ENCODE measurements at places on chromosomes 12 and 14. TPM values are rescaled to one million over a fixed set of nuclear protein-coding genes. Genes with fewer than 3 reads are reported as not detected.

WNT1 gene
- total RNA-seq: not detected

ERG28 gene
- 15.6 TPM for total RNA-seq

DBX2 gene
- not detected for total RNA-seq

LTB4R2 gene
- total RNA-seq: 17.5 TPM

PRPH gene
- not detected for total RNA-seq

NRIP2 gene
- total RNA-seq: not detected

STAB2 gene
- not detected for total RNA-seq

CABP1 gene
- not detected for total RNA-seq

LAG3 gene
- total RNA-seq: 11.8 TPM
